ENCODE measurements at places on chromosomes 13 and 19.
A peak's percentile ranks its signal among the peaks of the same experiment; 100 is the strongest.

GRCh38 chr13:84894749-84895148, 904.5 kb downstream of the SLITRK6 start:
- no peak for DNase-seq

- no peak for DNase-seq
These were observed 78.7 kb upstream of the FAM216B start for GRCh38 chr13:42702716-42703115.

- DNase-seq: peak; percentile 47
These were observed 8.0 kb downstream of the CCDC194 start for GRCh38 chr19:17385878-17386611.

DNA sequence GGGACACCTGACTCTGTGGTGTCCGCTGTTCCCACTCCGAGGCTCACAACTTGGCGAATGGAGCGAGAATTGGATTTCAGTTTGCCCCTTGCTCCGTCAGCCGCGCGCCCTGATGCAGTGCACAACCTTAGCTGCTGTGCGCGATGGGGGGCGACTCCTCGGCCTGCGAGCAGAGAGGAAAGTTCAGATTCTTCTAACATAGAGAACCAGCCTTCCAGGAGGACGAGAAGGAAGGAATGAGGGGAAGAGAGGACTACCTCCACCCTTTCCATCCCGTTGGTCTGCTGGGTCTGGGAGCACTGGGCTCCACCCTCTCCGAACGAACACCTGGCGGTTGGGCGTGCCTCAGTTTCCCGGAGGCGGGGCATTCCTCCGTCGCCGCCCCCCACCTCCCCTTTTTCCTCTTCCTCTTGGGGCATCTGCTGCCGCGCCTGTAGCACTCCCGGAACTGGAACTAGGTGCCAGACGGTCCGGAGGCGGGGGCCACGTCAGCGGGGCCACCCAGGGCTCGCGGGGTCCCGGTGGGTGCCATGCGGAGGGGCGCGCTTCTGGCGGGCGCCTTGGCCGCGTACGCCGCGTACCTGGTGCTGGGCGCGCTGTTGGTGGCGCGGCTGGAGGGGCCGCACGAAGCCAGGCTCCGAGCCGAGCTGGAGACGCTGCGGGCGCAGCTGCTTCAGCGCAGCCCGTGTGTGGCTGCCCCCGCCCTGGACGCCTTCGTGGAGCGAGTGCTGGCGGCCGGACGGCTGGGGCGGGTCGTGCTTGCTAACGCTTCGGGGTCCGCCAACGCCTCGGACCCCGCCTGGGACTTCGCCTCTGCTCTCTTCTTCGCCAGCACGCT, at the start of gene KCNK6:
Gene KCNK6, plus strand, starts transcription at position 425 of the 838 bp plus-strand sequence. Its CDS starts 106 bp downstream, at position 531.
- DNase-seq: peak; percentile 53

DNA sequence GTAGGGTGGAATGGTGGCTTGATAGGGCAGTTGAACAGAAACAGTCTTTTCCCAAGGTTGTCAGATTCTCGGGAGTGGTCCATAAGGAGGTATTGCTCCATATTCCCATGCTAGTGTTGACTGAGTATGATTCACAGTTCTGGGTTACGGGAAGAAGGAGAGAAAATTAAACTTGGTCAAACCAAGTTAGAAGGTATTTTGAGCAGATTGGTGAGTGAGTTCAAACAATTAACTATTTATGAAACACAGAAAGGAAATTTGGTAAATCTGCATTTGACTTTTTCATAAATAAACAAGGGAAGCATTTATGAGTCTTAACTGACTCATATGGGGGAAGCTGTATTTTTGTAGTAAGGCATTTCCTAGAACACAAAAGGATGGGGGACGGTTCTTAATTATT, 2419.4 kb downstream of the PCDH9 start:
- no peak for DNase-seq

GRCh38 chr13:24068472-24068871, 92.0 kb upstream of the SPATA13 start:
- DNase-seq: no peak

DNA sequence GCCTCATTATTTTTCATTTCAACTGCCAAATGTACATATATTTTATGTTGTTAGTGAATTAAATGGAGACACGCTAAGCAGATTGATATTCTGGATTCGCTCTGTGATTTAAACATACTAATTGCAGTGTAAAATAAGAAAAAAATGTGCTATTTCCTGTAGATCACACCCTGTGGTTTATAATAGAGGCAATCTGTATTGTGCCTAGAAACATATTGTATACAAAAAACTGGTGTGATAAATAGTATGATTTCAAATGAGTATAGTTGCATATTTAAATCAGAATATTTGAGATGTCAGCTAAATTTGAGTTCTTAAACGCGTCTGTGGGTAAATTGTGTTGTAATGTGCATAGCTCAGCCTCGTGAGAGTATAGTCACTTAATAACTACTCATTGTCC, 643.9 kb downstream of the TBC1D4 start:
- DNase-seq: no peak

DNA sequence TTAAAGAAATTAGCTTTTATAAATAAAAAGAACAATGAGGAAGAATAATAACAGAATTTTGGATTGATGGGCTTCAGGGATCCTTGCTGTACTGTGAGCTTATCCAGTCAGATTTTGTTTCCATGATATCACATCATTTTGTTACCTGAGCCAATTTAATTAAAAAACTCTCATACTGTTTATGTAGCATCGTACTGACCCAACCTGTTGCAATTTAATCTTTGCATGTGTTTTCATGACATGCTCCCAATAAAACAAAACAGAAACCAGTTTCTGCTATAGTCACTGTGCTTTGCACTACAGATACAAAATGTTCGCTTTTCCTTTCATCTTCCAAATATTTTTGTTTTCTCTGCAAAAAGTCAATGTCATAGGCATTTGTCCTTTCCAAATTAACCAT, 109.7 kb upstream of the RNF113B start:
- DNase-seq: no peak

DNA sequence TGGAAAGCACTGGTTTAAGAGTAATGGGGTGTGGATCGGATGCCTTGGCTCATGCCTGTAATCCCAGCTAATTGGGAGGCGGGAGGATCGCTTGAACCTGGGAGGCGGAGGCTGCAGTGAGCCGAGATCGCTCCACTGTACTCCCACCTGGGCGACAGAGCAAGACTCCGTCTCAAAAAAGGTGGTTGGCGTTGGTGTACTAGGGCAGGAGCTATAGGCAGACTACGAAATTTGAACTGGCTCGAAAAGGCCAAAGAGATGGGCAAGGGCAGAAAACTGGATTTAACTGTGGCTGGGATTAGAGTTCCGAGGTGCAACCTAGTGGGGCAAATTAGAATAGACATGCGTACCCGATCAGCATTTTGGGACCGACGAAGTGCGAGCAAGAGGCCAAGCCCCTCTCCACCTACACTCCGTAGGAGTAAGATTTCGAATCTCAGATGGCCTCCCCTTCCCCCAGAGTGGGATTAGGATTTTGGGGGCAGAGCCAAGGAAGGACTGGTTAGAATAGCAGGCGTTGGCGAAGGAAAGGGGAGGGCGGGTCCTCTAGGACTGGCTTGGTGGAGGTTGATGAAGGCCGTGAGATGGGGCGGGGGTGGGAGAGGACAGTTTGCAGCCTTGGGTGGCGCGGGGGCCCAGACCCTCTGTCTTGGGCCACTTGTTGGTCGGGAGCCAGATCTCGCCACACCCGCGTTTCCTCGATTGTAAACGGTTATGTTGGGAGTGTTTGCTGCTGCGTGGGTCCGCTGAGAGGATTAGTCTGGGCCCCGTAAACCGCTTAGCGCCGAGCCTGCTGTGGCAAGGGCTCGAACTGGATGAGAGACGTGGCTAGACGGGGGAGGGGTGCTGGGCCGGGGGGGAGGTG, 2.0 kb upstream of the INAFM1 start:
- DNase-seq: no peak
